ENCODE measurements at places on chromosomes 3 and 15. TPM values are rescaled to one million over a fixed set of nuclear protein-coding genes. Genes with fewer than 3 reads are reported as not detected.

Gene ZBED2
- total RNA-seq: not detected

Gene FAIM
- total RNA-seq: 26.2 TPM

Gene CHRM5
- 0.18 TPM for total RNA-seq

Gene SEMA3B
- 68.1 TPM for total RNA-seq

Gene RRP9
- total RNA-seq: 87.0 TPM

Gene SLC2A2
- not detected for total RNA-seq

Gene HTD2
- total RNA-seq: 7.3 TPM

Gene RLBP1
- total RNA-seq: 6.6 TPM

Gene RSL24D1
- 152 TPM for total RNA-seq

Gene LIPH
- total RNA-seq: not detected

All from G401 (cell line).